CD4-positive, alpha-beta T cell treated with Interleukin-21 for 1 hour (primary cell): ENCODE measurements at places on chromosomes 5 and 9.

GRCh38 chr9:99748676-99749075 is 73.0 kb upstream of the NR4A3 start:
- DNase-seq, result no peak

GRCh38 chr5:117084067-117084466 is 509.4 kb upstream of the SEMA6A start:
- no peak for DNase-seq

- DNase-seq, result peak; percentile 91
These were observed at the start of gene OTULIN for GRCh38 chr5:14664270-14665100. Gene OTULIN (plus strand): TSS chr5:14664718. CDS start chr5:14664826, 108 bp downstream.

GRCh38 chr5:135568923-135569360 is 9.8 kb downstream of the CXCL14 start:
- no peak for DNase-seq

DNA sequence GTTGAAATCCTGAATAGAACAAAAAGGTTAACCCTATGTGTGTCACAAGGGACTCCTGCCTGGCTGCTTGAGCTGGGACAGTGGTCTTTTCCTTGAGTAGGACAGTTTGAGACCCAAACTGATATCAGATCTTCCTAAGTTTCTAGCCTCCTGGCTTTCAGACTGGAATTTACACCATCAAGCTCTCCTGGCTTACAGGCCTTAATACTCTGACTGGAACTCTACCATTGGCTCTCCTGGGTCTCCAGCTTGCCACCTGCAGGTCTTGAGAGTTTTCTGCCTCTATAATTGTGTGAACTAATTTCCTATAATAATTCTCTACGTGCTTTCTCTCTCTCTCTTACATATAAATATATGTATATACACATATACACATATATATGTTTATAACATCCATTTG is 112.5 kb downstream of the PRR16 start:
- DNase-seq, result no peak

GRCh38 chr5:114857941-114858551 is 311.7 kb downstream of the TRIM36 start:
- DNase-seq, result no peak
